ENCODE measurements at places on chromosomes 5 and 9.

GRCh38 chr5:78568676-78569075, 79.9 kb downstream of the LHFPL2 start:
- DNase-seq, result no peak

DNA sequence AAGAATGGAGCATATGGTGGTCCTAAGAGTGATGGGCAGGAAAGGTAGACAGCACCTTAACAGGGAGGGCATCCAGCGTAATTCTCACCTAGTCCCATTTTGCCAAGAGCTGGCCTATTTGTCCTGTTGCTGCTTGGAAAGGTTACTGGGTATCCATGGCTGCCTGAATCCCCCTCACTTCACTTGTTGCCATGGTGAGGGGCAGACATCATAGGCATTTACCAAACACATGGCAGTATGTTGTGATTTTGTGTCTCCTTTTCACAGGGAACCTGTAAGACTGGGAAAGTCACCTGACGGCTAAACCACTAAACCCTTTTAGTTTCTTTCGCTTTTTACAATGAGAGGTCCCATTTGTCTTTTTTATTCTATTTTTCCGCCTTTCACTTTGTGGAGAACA, 227.1 kb downstream of the CD180 start:
- no peak for DNase-seq

DNA sequence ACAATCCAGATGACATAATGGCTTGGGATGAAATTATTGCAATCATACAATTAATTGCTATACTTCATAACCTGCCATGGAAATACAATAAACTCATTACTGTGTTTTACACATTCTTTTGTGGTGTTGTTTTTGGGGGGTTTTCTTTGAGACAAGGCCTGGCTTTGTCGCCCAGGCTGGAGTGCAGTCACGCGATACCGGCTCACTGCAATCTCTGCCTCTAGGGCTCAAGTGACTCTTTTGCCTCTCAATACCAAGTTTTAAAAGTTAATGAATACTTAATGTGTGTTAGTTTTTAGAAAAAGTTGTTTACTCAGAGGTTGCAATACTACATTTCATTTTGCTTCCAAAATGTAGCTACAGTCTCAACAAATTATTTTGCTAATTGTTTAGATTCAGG, 598.4 kb downstream of the CHSY3 start:
- no peak for DNase-seq

DNA sequence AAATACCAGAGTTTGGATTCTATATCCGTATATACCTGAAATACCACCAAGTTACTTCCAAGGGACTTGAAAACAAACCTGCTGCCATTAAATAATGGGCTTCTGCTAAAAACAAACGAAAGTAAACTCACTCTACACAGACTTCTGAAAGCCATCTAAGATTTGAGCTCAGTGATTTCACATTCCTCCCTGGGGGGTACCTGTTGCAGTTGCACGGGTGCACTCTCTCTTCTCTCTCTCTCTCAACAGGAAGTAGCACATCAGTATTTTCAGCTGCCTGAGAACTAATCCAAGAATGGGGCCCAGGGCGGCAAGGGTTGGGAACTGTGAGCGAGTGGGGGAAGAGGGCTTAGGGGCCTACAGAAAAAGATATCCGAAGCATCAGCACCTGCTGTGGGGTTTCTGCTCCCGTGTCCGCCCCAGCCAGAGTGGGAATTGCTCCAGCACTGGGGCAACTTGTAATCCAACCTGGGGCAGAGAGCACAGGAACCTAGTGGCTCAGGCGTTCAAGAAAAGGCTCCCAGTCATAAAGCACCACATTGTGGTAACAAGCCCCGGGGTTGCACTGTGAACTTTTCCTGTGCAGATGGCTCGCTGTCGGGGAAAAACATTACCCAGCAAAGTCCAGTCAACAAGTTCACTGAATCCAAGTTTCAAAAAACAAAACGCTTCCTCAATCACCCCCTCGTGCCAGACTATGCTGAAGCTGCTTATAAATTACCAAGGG, 99.8 kb downstream of the EFNA5 start:
- peak; percentile 9 for DNase-seq

DNA sequence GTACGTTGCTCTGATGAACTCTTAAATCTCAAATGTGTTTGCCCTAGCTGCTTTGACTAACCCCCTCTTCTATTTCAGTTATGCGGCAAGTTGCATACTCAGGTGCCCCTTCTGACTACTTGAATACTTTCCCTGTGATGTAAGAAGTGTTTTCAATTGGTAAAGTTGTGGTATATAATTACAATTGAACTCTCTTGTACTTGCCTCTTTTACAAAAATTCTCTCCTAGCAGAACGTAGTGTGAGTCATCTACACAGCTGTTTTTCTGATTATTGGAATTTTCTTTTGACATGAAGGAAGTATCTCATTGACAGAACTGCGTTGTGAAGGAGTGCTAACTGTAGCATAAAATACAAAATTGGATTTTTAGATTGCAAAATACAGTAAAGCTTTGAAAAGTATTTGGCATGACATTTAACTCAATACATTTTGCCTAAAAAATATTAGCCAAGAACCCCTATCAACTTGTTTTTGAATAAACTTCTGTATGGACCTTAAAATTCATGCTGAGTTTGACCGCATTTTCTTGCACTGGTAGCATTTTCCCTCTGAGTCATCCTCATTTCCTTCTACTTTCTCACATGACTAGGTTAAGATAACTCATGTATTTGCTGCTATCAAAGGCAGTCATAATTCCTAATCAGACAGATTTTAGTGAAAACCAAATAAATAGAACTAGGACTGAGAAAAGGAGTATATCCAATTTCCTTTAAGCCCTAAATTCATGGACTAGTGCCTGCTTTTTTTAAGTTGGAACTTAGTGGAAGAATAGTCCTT, 6.3 kb downstream of the CRHBP start:
- no peak for DNase-seq

DNA sequence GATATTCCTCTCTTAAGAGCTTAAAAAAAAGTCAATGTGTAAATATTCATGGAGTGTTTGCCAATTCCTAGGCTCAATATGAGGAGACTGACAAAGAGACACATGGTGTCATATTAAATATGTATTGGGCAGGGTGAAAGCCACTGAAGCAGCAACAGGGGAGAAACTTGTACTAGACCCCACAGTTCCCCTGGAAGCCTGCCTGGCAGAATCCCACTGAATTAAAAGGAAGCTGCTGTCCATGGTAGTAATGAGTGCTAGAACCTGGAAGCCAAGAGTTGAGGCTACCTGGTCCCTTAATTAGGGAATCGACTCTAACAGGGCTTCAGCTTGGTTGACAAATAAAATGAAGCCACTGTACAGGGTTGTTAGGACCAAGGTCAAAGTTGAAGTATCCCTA, 129.4 kb upstream of the GPR151 start:
- no peak for DNase-seq

- no peak for DNase-seq
Measured at GRCh38 chr9:91757782-91758181, 192.2 kb downstream of the ROR2 start.

- peak; percentile 61 for DNase-seq
Measured at GRCh38 chr9:136342181-136343120, 15.1 kb downstream of the GPSM1 start.

DNA sequence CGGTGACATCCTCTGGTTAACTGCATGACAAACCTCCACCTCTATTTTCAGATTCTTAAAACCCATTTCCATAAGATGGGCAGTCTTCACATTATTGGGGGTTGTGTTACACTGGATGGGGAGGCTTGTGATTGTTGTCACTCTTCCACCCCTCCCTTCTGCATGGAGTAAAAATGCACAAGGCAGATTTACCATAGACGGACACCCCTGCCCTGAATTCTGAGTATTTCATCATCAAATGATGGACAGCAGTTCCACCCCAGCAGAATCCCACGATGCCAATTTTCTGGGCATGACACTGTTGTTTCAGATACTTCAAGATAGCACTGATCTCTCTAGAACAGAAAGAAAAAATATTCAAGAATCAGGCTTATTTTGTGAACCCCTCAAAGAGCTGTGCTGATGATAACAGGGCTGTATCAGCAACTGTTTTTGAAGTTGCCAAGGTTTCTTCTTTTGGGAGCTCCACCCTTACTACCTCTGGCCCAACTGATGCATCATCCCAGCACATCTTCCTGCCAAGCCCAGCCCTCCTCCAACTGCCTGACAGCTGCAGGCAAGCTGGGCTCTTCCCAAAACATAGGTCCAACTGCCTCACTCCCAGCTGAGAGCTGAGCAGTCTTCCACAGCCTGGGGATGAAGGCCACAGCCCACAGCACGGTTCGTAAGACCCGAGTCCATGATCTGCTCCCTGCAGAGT, 21.4 kb downstream of the CMBL start:
- no peak for DNase-seq

GRCh38 chr9:33795281-33795680, at the start of gene PRSS3:
Gene PRSS3, plus strand, starts transcription at chr9:33795561. Its CDS starts 13 bp downstream, at chr9:33795574.
- no peak for DNase-seq

GRCh38 chr9:104820336-104820735, 56.4 kb downstream of the NIPSNAP3B start:
- no peak for DNase-seq

- DNase-seq, result no peak
Measured at GRCh38 chr9:88802533-88802932, 188.7 kb upstream of the S1PR3 start.

DNA sequence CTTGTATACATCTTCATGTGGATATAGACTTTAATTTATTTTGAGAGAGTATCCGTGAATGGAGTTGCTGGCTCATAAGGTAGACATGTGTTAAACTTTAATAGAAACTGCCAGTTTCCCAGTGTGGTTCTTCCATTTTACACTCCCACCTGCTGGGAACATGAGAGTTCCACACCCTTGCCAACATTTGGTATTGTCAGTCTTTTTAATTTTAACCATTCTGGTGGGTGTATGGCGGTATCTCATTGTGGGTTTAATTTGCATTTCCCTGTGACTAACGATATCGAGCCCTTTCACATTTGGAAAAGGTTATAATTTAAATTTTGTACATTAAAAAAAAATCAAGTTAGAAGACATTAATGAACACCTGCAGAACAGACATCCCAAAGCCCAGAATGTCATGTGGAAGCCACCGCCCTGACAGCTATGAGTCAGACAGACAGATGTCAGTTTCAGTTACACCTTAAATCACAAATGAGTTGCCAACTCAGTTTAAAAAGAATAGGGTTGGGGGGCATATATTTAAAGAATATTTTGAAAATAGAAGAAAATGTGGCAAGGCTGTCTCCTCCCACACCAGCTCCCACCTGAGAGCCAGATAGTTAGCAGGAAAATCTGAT, 36.9 kb downstream of the ANKRD33B start:
- no peak for DNase-seq

GRCh38 chr5:181184845-181185216, 20.2 kb downstream of the TRIM7 start:
- DNase-seq, result no peak

DNA sequence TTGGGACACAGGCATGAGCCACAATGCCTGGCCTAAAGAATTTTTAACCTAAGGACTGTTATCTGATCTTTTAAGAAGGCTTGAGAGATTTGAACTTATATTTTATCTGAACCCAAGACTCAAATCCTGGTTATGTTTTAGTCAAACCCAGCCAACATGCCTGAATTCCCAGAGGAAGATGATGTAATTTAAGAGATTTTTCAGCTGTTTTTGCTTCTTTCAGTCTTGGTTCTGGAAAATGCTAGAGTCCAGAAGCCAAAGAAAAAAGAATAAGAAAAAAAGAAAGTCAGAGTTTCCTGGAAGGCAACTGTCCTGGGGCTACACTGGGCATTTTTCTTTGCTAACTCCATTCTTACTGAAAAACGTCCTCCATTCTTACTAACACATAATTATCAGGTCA, 85.8 kb downstream of the SNX18 start:
- DNase-seq, result no peak

- no peak for DNase-seq
Measured at GRCh38 chr5:67561151-67561932, 364.7 kb upstream of the CD180 start.

- DNase-seq, result no peak
Measured at GRCh38 chr9:110252509-110253139, 3.7 kb downstream of the TXN start.

DNA sequence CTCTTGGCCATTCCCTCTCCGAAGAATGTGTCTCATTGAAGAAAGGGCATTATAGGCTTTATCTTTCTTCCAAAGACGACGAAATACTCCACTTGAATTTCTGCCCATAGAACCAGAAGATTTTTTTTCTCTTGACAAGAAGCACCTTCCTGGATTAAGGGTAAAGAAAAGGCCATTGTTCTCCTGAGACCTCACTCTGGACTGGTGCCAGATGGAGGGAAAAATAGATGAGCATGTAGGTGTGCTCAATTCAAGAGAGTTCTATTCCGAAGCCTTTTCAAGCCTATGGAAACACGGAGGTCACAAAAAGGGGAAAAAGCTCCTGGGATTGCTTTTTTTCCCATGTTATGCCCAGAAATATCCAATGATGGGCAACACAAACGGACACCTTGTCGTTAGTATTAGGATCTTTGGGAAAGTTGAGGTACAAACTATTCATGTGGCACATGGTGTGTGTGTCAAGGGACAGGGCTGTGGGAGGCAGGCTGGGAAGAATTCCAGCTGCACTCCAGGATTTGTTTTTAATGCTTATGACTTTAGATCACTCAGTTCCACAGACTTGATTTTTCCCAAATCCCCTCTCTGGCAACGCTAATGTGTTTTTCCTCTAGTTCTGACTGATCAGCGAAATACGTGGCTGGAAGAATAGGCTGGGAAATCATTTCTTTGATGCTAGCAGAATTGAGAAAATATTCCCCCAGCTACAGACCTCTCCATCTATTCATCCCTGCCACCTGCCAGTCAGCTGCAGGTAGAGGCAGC, 89.9 kb downstream of the SIL1 start:
- DNase-seq, result no peak

DNA sequence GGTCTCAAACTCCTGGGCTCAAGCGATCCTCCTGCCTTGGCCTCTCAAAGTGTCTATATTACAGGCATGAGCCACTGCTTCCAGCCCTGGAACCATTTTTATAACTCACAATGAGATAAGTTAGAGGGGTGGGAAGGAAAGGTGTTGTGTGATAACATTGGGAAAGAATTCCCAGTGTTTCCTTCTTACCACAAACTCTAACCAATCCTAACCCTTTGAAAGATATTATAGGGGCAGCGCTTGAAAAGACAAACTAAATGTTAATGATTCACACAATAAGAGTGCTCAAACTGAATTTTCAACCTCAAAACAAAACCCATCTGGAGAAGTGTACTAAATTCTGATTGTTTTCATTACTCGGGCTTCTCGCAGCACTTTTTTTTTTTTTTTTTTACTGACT, 109.7 kb downstream of the TSSK1B start:
- DNase-seq, result no peak

DNA sequence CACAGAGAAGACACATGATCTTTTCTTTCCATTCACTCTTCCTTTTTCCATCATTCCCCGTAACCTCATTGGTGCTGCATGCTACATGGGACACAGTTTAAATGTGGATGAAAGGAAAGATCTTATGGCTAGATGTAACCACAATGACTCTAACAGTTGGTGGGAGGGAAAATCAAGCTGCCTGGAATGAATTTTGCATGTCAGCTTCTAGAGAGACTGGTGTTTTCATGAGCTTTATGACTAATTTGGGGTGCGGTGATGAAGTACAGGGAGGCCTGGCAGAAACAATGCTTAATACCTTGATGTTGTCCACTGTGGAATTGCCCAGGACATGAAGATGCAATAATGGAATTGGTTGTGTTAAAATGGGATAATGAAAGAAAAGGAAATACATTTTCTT, 55.9 kb upstream of the MYO10 start:
- DNase-seq, result no peak
